B cell (primary cell): ENCODE measurements at places on chromosomes 2 and 18. TPM values are rescaled to one million over a fixed set of nuclear protein-coding genes. Genes with fewer than 3 reads are reported as not detected.

Gene PDE1A
- total RNA-seq: not detected in 2 replicates

Gene SLC23A3
- 15.2 and 16.6 TPM in 2 replicates for total RNA-seq

- no peak overlapping the region for H3K27ac ChIP-seq
- H3K4me3 ChIP-seq: no peak overlapping the region
- H3K27me3 ChIP-seq: no peaks in the 10 kb centered on the region
- H3K36me3 ChIP-seq: no peaks in the 10 kb centered on the region
- DNase-seq: no peak
- no peaks in the 10 kb centered on the region for H3K4me1 ChIP-seq
Observed at GRCh38 chr2:120471166-120471565, 125.2 kb downstream of the INHBB start.

DNA sequence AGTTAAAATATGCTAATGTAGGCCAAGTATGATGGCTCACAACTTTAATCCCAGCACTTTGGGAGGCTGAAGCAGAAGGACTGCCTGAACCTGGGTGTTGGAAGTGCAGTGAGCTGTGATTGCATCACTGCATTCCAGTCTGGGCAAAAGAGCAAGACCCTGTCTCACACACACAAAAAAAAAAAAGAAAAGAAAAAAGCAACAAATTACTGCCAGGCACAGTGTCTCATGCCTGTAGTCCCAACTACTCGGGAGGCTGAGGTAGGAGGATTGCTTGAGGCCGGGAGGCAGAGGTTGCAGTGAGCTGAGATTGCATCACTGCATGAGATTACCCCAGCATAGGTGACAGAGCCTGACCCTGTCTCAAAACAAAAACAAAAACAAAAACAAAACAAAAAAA lies 110.6 kb downstream of the PRELID3A start:
- no peak overlapping the region for H3K27ac ChIP-seq
- H3K4me3 ChIP-seq: no peak overlapping the region
- no peak for DNase-seq
- H3K36me3 ChIP-seq: no peaks in the 10 kb centered on the region
- no peaks in the 10 kb centered on the region for H3K27me3 ChIP-seq

DNA sequence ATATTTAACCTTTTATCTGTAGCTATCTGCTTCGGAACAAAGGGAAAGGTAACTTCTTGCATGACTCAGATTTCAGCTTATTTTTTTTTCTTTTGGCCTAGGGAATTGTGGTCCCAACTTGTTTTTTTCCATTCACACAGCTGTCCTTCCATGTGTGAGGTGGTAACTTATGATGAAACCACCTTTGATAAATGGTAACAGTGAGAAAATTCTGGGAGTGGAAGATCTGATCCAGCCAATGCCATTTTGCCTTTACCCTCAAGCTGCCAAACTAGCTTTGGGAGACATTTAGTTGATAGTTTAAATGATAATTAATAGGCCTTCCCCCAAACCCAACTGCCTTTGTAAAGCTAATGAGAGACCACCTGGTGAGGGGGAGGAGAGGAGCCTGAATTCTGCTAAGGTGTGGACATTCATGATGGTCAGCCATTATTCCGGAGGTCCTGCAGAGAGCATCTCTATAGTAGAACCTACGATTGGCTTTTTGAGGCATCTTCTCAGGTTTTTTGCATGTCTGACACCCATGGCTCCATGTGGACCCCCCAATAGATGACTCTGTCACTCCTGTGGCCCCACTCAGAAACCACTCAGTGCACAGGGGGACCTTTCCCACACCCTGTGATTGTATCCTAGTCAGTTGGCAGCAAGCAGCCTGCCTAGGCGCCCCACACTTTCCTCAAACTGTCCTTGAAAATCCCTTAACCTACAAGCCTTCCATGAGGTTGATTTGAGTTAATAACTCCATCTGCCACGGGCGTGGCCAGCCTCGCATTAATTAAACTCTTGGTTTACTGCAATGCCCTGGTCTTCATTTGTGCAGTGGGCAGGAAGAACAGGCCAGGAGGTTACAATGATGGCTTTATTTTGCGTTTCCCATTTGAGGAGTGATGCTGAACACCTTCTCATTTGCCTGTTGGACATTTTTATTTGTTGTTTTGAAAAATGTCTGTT lies 263.5 kb upstream of the PXDN start:
- H3K27ac ChIP-seq: no peak overlapping the region
- DNase-seq: no peak
- no peaks in the 10 kb centered on the region for H3K27me3 ChIP-seq
- no peaks in the 10 kb centered on the region for H3K36me3 ChIP-seq
